ENCODE measurements at places on chromosomes 4 and X.
A peak's percentile ranks its signal among the peaks of the same experiment; 100 is the strongest.

DNA sequence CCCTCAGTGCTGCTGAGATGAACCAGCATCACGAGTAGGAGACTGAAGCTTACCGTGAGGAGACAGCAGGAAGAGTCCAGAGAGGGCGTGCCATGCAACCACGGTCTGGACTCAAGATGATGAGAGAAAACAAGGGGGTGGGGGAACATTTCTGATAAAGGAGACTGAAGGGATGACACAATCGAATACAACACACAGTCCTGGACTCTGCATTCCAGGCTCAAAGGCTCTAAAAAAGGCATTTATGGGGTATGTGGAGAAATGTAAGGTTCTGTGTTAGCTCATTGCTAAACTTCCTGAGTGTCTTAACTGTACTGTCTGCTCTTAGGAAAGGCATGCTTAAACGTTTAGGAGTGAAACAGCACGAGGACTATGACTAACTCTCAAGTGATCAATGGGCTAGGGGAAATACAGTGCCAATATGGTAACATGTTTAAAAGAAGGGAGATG, 20.6 kb upstream of the IRAK1 start:
- DNase-seq = no peak

GRCh38 chr4:108694423-108694822, 44.0 kb downstream of the OSTC start:
- DNase-seq = no peak

DNA sequence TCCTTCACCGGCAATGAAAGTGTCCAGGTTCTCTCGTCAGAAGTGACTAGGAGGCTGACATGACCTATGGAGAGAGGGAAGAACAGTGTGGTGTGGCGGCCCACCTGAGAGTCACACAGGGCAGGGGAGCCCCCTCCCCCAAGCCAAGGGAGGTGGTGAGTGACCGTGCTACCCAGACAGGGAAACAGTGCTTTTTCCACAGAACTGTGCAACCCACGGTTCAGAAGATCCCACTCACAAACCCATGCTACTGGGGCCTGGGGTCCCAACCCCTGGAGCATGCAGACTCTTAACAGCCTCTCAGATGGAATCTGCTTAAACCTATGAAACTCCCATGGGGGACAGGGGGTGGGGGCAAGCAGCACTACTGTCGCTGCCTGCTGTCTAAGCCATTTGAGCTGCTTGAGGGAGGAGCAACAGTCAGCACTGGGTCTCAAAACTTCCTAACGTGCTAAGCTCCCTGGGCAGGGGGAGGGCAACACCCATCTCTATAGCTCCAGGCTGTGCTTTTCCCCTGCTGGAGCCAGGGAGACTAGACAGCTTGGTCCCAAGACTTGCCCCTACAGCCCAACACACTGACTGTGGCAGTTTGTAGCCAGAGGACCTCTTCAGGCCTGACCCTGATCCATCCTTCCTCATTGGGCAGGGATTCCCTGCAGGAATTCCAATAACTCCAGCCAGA, 850.4 kb upstream of the AADAT start:
- no peak for DNase-seq

- DNase-seq = no peak
These were observed 23.8 kb downstream of the COL25A1 start for GRCh38 chr4:109278594-109279031.

GRCh38 chrX:11470250-11470974, 177.2 kb downstream of the AMELX start:
- no peak for DNase-seq

DNA sequence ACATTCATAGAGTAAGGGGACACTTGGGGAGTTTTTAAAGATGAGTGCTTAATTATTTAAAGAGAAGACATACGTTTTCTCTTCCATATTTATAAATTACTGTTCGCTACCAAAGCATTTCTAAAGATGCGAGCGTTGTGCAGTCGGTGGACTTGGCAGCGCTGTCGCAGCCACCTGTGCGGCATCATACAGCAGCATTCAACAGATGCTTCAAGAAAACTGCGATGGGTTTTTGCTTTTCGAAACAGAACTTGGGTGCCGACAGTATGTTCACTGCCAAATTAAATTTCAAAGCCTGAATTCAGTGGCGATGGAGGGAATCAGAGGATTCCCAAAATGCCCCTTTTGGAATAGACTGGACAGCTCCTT, 1.6 kb upstream of the HTR2C start:
- no peak for DNase-seq

DNA sequence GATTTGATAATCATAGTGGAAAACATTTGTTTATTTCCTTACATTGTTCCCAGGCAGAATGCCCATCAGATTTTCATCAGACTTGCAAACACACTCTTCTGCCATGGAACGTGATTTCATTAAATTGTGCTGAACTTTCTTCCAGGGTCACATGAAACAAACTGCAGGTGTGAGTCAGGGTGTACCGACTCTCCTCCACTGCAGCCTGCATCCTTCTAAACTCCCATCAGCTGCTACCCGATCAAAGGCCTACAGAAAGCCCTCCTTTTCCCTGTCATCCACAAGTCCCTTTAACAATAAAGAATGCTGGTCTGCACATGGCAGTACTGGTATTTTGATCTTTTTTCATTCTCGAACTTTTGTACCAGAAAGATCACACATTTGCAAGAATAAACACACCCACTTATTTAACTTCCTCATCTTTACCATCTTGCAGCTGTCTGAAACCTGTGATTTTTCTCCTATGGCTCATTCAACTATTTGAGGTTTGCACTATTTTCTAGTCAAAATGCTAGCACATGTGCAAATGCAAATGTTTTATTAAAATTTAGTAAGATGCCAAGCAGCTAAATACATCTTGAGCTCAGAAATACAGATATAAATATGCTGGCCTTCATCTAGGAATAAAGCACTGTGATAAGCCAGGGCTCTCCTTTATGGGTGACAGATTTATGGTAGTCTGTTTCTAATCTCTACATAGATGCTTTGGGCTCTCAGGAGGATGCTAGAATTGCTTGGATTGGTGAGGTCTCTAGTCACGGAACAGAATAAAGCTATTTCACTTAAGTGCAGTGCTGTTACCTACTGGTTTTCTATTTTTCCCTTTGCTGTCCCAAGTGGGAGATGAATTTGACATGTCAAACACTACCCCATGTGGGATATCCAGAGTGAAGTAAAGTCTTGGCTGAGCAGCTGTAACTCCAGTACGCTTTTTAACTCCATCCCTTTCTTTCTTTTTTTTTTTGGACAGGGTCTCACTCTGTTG, 25.8 kb upstream of the ARHGAP24 start:
- DNase-seq = no peak

DNA sequence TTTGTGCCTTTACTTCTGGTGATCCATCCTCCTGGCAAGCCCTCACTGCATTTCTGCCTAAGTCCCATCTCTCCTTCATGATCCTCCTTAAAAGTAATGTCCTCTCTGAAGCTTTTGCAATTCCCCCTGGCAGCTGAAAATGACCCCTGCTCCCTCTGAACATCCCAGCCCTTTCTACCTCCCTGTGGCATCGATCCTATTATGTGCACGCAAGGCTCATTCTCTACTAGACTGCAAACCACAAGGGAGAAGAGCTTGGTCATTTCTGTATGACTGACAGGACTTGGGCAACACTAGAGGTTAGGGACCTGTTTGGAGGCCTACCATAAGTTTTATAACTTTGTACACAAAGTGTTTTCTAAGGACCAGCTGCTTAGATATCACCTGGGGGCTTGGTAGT, 50.8 kb upstream of the RAP2C start:
- DNase-seq = no peak

DNA sequence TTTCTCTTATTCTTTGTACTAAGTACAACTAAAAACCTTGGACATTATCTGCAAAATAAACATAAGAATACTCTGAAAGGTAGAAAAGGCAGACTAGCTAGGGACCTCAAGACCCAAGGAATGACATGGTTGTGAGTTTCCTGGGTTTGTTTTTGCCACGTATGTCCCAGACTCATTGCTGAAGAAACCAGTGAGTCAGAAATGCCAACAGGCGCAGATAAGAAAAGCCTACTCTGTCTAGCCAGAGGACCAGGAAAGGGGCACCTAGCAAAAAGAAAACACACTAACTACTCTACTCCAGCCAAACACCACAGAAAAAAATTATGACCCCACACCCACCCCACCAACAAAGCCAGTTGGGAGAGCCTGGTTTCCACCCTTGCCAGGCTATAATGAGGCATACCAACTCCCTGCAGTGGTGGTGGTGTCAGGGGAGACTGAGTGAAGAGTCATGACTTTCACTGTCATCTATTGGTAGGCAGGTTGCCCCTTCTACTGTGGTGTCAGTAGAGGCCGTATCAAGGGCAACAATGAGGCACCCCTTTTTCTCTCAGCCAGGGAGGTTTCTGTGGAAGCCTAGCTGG, 10.9 kb downstream of the MTMR1 start:
- no peak for DNase-seq

- DNase-seq = peak; percentile 55
These were observed 25.0 kb downstream of the TACC3 start for GRCh38 chr4:1746265-1746691.

DNA sequence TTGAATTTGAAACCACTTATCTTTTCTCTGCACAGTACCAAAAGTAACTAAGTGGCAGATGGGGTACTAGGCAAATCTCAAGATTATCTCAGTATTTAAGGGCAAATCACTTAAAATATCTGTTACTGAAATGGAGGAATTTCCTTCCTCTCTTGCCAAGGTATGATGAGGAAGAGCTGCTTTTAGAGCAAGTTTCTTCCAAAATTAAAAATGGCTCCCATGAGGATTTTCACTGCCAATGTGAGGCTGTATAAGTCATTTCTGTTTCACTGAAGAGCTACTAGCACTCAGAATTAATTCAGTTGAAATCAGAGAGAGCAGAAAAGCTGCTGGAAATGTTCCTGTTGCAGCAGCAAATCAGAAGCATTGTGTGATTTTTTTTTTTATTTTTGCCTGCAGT, 43.4 kb downstream of the GABRB1 start:
- DNase-seq = no peak

DNA sequence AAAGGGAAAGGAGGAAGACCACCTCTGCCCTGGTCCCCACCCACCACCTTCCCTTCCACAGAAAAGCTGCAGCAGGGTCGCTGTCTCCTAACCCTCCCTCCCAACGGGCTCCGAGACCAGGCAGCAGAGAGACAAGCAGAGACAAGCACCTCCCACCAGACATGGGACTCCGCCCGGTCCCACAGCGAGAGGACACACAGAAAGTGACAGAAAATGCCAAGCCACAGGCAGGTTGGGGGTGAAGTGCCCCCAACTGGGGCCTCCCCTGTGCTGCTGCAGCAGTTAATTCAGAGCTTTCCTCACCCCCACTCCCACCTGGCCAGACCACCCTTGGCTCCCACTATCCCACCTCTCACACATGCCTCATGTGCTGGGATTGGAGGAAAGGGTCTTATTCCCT, 64.4 kb upstream of the AFAP1 start:
- DNase-seq = no peak

DNA sequence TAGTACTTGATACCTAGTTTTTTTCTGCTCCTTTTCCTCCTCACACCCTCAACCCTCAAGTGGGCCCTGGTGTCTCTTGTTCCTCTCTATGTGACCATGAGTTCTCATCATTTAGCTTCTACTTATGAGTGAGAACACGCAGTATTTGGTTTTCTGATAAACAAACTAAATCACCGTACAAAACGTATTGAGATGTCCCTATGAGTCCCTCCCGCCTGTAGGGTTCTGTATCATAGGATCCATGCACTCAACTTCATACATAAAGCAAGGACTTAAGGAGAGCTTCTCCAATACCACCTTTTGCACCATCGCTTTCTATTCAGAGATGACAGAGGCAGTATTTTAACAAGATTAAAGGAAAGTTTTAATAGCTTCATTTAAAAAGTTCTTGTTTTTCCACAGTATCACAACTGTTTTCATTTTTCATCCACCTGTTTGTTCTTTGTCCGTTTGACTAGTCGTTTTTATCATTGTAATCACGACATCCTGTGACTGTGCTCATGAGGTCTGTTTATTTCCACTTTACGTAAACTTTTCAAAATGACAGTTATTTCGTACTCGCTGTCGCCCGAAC, 457 bp upstream of the RAB9A start:
- DNase-seq = no peak

DNA sequence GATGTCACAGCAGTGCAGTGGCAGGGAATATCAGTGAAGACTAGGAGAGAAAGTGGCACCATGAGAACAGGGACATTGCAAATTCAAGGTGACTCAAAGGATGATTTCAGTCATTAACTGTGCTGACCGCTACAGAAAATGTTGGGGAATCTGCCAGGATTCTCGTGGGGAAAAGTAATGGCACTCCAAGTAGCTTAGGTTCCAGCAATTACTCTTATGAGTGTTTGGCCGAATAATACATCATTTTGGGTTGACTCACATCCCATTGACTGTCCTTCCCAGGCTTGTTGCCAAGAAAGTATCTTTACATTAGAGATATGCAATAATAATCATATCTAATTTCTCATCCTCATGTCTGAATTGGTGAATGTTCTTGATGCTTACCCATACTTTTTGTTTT, 1411.1 kb upstream of the PCDH7 start:
- no peak for DNase-seq
